GM23338 (cell line): ENCODE measurements at places on chromosomes 13 and 19.

- no peak for DNase-seq
Measured at GRCh38 chr19:35042954-35043604, 1.6 kb downstream of the HPN start.

DNA sequence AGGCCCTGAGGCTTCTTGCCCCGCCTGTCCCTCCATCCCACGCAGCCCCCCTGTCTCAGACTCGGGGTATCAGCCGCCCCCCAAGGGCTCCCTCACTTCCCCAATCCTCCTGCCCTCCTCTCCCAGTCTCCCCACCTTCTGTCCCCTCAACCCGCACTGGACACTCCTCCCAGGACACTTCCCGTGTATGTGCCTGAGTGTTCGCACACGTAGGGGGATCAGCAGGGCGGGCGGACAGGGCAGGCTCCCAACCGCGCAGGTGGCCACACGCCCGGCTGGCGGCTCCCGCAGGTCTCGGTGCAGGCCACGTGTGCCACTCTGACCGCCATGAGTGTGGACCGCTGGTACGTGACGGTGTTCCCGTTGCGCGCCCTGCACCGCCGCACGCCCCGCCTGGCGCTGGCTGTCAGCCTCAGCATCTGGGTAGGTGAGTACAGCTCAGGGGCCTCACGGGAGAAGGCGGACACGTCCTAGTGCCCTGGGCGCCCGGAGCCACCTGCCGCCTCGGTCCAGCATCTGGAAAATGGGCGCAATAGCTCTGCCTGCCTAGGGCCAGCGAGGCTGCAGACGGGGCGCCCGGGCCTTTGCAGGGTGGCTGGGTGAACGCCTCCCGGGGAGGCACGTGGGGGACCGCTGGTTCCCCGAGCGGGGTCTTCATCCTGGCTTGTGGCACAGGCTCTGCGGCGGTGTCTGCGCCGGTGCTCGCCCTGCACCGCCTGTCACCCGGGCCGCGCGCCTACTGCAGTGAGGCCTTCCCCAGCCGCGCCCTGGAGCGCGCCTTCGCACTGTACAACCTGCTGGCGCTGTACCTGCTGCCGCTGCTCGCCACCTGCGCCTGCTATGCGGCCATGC is 2.3 kb downstream of the KISS1R start:
- DNase-seq = peak; percentile 75

DNA sequence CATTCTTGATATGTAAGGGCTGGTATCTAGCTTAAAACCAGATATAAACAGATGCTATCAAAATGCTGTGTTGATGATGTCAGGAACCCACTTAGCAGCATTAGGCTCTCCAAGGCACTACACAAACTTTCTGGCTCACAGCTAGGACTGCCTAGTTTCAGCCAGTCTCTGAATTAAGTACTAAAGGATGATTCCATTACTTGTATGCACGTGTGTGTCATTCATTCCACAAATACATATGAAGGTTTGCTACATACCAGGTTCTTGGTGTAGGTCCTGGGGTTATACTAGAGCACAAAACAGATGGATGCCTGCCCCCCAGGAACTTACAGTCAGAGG is 151.5 kb downstream of the RGCC start:
- no peak for DNase-seq

DNA sequence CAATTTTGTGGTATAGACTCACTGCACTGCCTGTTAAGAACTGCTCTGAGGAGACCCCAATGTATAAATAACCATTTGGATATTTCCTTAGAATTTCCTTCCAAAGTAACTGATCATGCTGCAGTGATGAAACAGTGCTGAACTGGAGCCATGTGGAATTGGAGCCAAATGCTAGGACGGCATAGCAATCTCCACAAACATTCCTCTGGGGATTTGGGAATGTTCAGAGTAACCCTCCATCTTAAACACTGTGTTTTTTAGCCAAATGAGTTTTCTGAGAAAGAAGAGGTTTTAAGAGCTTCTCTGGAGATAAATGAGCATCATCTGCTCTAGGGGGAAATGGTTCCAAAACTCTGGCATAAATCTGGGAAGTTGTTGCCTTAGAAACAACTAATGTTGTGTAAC is 98.2 kb downstream of the OLFM4 start:
- DNase-seq = no peak

GRCh38 chr19:3576696-3577443 is 4.1 kb downstream of the HMG20B start:
- DNase-seq = peak; percentile 88

DNA sequence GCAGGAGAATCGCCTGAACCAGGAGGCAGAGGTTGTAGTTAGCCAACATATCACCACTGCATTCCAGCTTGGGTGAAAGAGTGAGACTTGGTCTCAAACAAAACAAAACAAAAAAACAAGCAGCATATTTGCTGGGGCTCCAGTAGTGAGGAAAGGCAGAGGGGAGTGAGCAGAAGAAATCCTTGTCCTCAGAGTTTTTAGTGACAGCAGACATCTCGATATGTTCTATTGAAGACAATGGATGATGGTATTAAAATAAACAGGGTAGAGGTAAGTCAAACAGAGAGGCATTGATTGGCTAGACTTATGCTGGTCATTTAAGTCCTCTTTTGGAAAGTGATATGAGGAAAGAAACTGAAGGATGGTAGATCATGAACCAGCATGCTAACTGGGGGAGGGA is 19.0 kb downstream of the NLRP7 start:
- DNase-seq = peak; percentile 68

DNA sequence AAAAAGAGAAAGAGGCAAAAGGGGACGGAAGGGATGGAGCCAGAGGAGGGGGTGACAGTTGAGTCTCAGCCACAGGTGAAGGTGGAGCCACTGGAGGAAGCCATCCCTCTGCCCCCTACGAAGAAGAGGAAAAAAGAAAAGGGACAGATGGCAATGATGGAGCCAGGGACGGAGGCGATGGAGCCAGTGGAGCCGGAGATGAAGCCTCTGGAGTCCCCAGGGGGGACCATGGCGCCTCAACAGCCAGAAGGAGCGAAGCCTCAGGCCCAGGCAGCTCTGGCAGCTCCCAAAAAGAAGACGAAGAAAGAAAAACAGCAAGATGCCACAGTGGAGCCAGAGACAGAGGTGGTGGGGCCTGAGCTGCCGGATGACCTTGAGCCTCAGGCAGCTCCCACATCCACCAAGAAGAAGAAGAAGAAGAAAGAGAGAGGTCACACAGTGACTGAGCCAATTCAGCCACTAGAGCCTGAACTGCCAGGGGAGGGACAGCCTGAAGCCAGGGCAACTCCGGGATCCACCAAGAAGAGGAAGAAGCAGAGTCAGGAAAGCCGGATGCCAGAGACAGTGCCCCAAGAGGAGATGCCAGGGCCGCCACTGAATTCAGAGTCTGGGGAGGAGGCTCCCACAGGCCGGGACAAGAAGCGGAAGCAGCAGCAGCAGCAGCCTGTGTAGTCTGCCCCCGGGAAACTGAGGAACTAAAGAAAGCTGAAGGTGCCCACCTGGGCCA is 2.5 kb downstream of the POLR1G start:
- DNase-seq = no peak

DNA sequence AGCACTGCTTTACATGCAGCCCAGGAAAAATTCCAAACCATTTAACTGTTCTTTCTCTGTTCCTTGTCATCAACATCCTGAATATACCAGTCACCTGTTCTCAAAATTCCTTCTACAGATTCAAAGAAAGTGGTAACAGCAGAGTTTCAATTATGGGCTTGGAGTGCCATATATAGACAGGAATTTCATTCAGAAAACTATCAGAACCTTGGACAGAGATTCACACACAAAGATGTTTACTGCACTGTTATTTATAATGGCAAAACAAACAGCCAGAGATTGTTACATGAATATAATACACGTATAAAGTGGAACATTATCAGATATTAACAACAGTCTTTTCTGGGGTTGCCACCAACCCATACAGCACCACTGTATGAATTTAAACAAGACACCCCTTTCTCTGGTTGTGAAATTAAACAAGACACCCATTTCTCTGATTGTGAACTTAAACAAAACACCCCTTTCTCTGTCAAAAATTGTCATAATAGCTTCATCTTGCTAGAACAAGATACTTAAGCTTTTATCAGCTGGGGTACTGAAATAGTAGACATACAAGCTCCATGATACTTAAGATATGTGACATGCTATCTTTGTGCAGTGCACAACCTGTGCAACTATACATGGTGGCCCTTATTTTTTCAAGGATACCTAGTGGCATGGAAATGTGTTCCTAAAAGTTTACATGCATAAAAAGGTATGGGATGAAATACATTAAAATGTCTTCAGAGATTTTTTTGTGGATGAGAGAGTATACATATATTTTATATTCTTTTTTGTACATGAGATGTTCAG is 12.6 kb downstream of the CACNA1A start:
- no peak for DNase-seq

DNA sequence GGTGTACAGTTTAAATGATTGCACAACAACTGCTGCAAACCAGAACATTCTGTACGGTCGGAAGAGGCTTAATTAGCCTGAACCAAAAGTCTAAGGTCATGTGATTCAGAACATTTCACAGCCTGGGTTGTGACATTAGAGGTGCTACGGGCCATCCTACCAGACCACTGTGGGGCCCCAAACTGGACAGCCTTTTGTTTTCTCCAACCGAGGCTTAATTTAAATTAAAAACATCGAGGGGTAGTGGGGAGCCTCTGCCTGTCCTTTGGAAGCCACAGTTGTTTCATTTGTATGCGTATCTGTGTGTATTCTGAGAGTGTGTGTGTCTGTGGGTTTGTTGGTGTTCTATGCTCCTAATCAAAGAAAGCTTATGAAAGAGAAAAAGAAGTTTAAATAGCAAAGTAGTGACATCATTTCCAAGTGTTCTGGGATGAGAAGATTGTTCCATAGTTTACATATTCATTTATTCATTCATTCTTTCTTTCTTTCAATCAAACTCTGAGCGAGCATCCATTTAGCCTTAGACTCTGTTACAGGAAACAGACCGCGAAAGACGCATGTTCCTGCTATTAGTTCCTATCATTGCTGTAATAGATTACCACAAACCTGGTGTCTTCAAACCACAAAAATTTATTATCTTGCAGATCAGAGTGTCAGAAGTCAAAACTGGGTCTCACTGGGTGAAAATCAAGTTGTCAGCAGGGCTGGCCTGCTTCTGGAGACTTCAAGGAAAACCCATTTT is 444.8 kb downstream of the FOXO1 start:
- DNase-seq = no peak

DNA sequence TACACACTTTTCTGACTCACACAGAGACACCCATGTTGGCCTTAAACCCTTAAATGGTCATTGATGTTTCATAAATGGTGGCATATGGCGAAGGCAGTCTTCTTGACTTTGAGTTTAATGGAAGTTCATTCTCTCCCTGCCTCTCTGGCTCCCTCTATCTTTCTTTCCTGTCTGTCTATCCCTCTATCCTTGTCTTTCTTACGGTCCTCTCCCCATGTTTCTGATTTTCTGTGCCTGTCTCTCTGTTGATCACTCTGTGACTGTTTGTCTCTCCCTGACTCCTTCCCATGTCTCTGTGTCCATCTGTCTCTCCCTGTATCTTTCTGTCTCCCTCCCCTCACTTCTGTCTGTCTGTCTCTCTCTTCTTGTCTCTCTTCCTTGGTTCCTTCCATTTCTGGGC is 43.2 kb upstream of the SHKBP1 start:
- DNase-seq = peak; percentile 40

DNA sequence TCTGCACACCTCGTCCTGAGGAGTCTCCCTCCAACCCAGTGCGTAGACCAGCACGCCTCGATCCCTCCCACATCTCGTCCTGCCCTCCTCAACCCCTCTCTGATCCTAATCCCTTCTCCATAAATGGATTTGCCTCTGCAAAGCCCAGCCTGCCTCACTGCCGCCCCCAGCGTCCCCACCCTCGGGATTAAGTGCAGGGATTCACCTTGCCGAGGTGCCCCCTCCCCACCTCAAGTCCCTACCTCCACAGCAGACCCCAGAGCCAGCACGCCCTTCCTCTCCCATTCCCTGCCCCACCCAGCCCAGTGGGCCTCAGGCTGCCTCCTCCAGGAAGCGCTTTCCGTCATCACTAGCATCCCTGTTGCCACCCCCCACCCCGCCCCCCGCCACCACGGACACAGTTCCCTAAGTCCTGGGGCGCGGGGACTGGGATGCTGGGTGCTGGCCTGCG is 4.0 kb downstream of the KLF16 start:
- DNase-seq = no peak

GRCh38 chr19:41688098-41688497 is at the start of gene CEACAM7:
Gene CEACAM7 (minus strand): TSS chr19:41688270. CDS start chr19:41688165, 105 bp downstream.
- peak; percentile 16 for DNase-seq

DNA sequence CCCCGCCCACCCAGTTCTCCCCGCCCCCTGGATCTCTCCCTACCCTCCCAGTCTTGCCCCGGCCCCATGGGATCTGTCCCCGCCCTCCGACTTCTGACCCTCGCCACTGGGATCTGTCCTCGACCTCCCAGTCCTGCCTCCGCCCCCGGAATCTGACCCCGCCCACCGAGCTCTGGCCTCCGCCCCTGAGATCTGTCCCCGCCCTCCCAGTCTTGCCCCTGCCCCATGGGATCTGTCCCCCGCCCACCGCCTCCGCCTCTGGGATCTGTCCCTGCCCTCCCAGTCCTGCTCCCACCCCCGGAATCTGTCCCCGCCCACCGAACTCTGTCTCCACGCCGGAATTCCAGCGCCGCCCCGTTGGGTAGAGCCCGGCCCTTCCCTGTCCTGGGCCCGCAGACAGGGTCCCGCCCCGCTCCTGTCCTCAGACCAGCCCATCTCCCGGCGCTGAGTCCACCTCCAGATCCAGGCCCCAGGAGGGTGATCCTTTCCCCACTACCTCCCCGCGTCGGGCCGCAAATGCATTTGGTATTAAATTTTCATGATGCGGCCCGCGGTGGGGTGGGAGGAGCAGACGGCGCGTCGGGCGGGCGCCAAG is 1.5 kb upstream of the SLC17A7 start:
- DNase-seq = peak; percentile 100

- peak; percentile 48 for DNase-seq
Measured at GRCh38 chr19:35151273-35152065, 3.1 kb upstream of the FXYD5 start.

GRCh38 chr13:73075954-73076353 is 17.1 kb downstream of the KLF5 start:
- no peak for DNase-seq

DNA sequence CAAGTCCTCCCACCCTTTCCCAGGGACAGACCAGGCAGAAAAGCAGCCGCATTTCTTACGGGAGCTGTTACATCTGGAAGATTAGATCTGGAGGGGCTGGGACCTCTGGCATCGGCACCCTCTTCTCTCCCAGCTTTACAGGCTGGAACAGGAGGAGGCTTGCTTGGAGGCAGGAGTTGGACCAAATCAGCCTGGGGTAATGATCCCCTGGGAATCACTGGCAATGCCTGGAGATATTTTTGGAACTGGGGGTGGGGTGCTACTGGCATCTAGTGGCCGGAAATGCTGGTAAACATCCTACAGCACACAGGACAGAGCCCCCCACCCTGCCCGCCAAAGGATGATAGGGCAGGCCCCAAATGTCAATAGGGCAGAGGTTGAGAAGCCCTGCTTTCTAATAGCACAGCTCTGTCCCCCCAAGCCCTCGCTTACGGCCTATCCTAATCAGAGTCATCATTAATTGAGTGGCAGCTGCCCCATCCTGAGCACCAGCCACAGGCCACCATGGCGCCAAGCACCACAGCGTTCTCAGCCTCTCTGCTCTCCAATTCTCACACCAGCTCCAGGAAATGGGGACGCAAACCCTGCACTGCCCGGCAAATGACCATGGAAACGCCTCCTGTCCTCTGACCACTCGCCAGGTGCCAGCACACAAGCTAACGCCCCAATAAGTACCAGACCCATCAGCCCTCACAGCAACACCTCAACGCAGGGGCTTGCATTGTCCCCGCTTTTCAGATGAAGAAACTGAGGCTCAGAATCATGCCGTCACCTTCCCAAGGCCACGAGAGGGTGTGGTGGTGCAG is 20.6 kb downstream of the LRRC4B start:
- no peak for DNase-seq

GRCh38 chr19:48845384-48845783 is 9.1 kb upstream of the HSD17B14 start:
- DNase-seq = no peak
